ENCODE measurements at places on chromosomes 3 and 15. TPM values are rescaled to one million over a fixed set of nuclear protein-coding genes. Genes with fewer than 3 reads are reported as not detected.

DNA sequence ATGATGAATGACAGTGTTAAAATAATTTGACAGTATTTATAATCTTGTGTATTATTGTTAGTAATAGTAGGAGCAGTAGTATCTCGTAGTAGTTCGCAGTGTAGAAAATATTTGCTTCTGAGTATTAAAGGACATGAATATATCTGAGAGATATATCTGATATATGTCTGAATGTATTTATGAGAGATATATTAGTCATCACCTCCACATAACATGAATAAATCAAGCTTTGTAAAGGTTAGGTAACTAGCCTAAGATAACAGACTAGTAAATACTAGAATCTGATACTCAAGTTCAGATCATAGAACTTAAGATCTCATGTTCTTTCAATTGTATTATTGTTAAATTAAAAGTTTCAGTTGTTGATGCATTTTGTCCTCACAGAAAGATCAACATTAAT lies 130.5 kb downstream of the UBE2E2 start:
- no peak overlapping the region for H3K4me3 ChIP-seq
- DNase-seq: no peak
- H3K27ac ChIP-seq: no peak overlapping the region
- no peaks in the 10 kb centered on the region for H3K27me3 ChIP-seq

DNA sequence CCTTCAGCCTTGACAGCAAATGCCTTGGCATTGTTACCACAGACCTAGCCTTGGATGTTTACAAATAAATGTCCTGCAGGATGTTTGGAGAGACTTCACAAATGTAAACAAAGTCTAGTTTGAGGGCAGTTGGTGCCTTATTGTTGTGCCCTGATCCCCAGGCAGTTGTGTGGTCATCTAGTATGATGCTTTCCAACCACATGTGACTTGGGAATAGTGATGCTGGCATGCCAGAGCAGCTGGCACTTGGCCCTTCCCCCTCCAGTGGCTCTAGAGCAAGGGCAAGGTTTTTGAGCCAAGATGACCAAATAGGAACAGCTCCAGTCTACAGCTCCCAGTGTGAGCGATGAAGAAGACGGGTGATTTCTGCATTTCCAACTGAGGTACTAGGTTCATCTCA lies 258.2 kb downstream of the ADAMTS17 start:
- H3K27me3 ChIP-seq: no peaks in the 10 kb centered on the region
- H3K4me1 ChIP-seq: peaks cover 3% of the 10 kb centered on the region
- H3K4me3 ChIP-seq: no peak overlapping the region
- no peak for DNase-seq
- no peak overlapping the region for H3K27ac ChIP-seq
- no peaks in the 10 kb centered on the region for H3K36me3 ChIP-seq

DNA sequence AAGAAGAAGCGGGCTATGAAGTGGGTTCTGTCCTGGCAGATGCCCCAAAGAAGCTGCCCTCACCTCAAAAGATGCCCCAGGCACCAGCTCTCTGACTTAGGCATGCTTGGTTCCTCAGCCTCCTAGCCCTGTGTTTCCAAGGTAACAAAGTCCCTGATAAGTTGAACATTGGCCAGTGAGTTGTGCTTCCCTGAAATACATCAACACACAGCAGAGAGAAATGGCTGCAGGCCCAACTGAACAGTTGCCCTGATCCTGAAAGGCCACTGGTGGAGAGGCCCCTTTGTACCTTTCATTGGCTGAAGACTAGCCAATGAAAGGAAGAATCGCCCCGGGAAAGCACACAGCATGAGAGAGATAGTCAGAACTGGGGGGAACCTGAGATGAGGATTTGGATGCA lies 169.9 kb upstream of the CTNNB1 start:
- no peak overlapping the region for H3K27ac ChIP-seq
- no peaks in the 10 kb centered on the region for H3K36me3 ChIP-seq
- H3K4me3 ChIP-seq: no peak overlapping the region

Gene TRIM69
- polyA plus RNA-seq: 11.2 TPM
